B cell (primary cell): ENCODE measurements at places on chromosomes 3 and 15. TPM values are rescaled to one million over a fixed set of nuclear protein-coding genes. Genes with fewer than 3 reads are reported as not detected.

Gene ABHD6
- total RNA-seq: 22.2 and 24.2 TPM in 2 replicates

- H3K4me3 ChIP-seq: no peak overlapping the region
- no peaks in the 10 kb centered on the region for H3K27me3 ChIP-seq
- no peaks in the 10 kb centered on the region for H3K4me1 ChIP-seq
- H3K36me3 ChIP-seq: peaks cover 13% of the 10 kb centered on the region
- no peak overlapping the region for H3K27ac ChIP-seq
- DNase-seq: no peak
These were observed 154.6 kb downstream of the EEFSEC start for GRCh38 chr3:128307781-128308469.

Gene RTP1
- total RNA-seq: not detected in 2 replicates

Gene LCMT2
- total RNA-seq: 12.8 and 16.2 TPM in 2 replicates

Gene CLDN11
- total RNA-seq: 0.36 and 0.52 TPM in 2 replicates

DNA sequence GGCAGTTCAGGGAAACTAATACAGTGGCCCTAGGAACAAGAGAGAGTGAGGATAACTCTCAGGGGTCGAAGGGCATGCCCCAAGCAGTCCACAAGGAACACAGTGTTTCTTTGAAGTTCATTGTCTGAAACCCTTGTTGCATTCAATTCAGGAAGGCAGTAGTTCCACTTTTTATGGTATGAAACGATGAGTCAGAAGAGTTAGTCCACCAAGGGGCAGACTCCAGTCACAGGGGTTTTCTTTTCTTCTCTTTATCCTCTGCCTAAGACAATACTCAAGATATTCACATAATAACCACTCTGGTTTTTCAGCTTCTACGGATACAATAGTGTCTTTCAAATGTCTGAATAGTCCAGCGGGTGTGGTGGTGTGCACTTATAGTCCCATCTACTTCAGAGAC lies 23.7 kb upstream of the TICRR start:
- no peaks in the 10 kb centered on the region for H3K4me1 ChIP-seq
- no peaks in the 10 kb centered on the region for H3K27me3 ChIP-seq
- no peak for DNase-seq
- H3K27ac ChIP-seq: no peak overlapping the region
- no peak overlapping the region for H3K4me3 ChIP-seq

Gene DHFR2
- 8.1 and 8.8 TPM in 2 replicates for total RNA-seq

Gene LCTL
- not detected in 2 replicates for total RNA-seq

Gene LAMB2
- total RNA-seq: 0.05 and 0.74 TPM in 2 replicates

DNA sequence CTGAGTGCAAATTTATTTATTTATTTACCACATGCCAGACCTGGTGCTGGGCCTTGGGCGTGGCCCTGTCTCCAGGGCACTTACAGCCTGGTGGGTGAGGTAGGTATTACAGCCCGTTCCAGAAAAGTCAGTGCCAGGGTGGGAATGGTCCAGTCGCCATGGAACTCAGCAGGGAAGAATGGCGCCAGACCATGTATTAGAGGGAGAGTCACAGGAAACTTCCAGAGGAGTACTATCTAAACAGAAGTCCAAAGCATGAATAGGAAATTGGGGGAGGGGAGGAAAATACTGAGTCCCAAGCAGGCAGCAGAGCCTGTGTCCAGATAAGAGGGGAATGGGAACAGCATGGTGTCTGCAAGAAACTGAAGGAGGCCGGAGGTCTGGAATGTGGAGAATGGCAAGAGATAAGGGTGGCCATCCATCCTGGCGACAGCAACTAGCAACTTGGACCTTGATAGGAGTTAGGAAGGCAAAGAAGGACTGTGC lies 27.0 kb downstream of the SH3BP5 start:
- peaks cover 88% of the 10 kb centered on the region for H3K4me1 ChIP-seq
- peaks cover 3% of the 10 kb centered on the region for H3K36me3 ChIP-seq
- H3K27me3 ChIP-seq: no peaks in the 10 kb centered on the region
- H3K4me3 ChIP-seq: no peak overlapping the region

DNA sequence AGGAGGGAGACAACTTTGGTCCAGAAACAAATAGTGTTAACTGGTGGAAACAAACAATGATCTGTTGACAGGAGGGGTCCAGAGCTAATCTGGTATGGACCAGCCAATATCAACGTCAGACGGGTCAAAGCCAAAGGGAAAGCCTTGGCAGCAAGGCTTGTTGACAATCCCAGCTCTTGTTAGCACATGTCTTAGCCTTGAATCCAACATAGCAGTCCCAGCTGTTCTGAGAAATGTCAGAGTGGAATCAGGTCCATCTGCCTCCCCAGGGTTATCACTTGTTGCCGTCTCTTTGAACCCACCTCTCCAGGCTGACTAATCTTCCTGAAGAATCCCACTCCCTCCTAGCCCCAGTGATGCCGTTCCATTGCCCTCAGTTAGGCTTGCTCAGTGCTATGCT lies 404.6 kb upstream of the MCTP2 start:
- no peaks in the 10 kb centered on the region for H3K36me3 ChIP-seq
- H3K4me1 ChIP-seq: no peaks in the 10 kb centered on the region
- H3K27ac ChIP-seq: no peak overlapping the region
- H3K27me3 ChIP-seq: no peaks in the 10 kb centered on the region

Gene IFT122
- total RNA-seq: 28.7 and 34.3 TPM in 2 replicates

DNA sequence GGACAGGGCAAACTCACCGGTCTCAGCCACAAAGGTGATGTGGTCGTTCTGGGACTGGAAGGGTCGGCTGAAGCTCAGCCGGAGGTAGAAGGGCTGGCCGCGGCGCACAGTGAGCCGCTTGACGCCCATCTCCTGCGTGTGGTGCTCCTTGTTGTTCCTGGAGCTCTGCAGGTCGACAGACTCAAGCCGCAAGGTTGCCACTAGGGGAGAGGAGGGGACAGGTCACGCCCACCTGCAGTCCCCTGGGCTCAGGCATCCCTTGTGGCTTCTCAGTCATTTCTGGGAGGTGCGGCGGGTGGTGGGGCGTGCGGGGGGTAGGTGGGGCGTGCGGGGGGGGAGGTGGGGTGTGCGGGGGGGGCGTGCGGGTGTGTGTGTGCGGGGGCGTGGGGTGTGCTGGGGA lies 26.7 kb upstream of the TGM5 start:
- no peaks in the 10 kb centered on the region for H3K36me3 ChIP-seq
- H3K4me3 ChIP-seq: no peak overlapping the region
- peak; percentile 44 for DNase-seq
- H3K27me3 ChIP-seq: no peaks in the 10 kb centered on the region

Gene TMCO5A
- total RNA-seq: not detected in 2 replicates
